AG09309 (cell line): ENCODE measurements at places on chromosomes 1 and 21.
A peak's percentile ranks its signal among the peaks of the same experiment; 100 is the strongest.

GRCh38 chr1:41422306-41422705 lies 61.1 kb downstream of the FOXO6 start:
- no peak for DNase-seq

DNA sequence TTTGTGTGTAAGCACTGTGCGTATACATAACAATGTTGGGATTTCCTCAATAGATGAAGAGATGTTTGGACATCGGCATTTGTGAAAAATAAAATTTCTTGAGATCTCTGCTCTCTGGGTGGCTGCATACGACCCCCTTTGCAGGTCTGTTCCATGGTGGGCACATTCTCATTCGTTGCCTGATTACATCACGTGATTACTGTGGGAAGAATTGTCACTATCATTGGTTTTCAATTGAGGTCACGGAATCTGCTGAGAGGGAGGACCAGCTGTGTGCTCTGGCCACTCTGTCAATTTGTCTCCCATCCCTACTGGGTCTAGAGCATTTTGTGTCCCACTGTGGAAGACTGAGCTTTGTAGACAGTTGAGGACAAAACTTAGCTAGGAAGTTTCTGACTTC lies 81.8 kb downstream of the DISC1 start:
- no peak for DNase-seq

DNA sequence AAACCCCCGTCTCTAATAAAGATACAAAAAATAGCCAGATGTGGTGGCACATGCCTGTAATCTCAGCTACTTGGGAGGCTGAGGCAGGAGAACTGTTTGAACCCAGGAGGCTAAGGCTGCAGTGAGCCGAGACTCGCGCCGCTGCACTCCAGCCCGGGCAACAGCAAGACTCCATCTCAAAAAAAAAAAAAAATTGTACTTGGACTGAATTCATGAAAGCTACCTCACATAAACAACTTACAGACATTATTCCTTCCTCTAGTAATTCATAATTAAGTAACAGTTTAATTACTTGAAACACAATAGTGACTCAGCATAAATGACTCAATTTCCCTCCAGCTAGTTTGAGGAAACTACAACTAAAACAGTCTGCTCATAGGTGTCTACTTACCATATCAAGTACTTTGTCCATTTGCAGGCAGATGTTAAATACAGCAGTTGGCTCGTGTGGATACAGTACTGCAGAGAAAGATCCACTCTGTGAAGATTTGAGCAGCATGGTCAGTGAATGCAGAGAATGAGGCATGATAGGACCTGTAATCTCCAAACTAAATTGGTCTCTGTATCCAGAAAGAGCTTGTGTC lies 9.4 kb downstream of the DONSON start:
- no peak for DNase-seq

GRCh38 chr1:205343431-205344065 lies 13.2 kb downstream of the KLHDC8A start:
- no peak for DNase-seq

DNA sequence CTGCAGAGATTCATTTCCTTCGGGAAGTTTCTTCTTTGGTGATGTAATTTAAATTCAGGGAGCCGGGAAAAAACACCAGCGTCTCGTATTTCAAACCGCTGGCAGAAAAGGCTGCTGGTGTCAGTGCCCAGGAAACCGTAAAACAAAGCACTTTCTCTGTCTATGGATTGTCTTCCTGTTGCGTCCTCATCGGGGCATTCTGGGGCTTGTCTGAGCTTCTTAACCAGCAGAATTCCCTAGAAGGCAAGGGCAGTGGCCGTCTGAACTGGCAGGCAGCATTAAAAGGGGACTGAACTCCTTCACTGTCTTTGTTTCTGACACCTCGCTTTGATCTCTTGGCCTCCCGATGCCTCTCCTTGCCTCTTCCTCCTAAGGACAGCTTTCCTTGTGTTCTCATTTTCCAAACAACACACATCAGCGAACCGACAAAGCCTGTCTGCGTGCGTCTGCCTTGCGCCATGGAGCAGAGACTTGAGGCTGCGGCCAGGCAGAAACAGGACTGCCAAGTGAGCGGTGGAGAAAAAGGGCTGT lies 391.6 kb upstream of the VAMP3 start:
- peak; percentile 43 for DNase-seq

GRCh38 chr1:26839779-26840178 lies 13.3 kb downstream of the ZDHHC18 start:
- DNase-seq: no peak

- DNase-seq: no peak
These were observed 53.5 kb upstream of the S1PR1 start for GRCh38 chr1:101183388-101183699.
